T47D (cell line): ENCODE measurements at places on chromosomes 12 and 14.

DNA sequence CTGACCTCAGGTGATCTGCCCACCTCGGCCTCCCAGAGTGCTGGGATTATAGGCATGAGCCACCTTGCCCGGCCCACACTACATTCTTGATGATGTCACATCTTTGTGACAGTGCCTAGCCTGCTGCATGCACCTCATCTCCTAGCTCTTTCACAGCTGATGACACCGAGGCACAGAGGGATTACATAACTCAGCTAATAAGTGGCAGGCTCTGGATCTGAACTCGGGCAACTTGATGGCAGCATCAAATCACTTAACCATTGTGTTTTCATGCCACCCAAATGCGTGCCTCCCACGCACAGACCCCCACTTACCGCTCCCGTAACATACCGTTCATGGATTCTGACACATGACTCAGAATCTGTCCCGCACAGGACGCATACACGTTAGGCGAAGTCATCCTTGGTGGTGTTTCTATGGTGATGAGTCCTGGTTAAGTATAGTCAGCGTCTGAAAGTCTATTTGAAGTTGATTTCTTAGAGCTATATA is 7.4 kb downstream of the TMEM120B start:
- DNase-seq = no peak

- DNase-seq = no peak
Measured at GRCh38 chr14:94632305-94632590, 20.1 kb downstream of the SERPINA3 start.

DNA sequence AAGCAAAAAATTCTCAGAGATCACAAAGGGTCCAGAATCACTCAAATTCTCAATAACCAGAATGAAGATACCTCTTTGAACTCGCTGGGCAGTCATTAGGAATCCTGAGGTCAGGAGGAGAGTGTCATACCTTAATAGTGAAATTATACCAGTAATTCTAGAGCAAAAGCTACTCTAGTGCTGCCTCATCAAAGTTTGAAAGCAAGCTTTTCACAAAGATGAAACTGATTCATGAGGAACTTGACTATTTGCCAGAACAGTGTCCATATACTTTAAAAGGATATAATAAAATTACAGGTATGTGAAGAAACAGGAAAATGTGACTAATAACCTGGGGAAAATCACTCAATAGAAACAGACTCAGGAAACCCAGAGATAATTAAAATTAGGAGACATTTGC is 44.5 kb downstream of the EML5 start:
- no peak for DNase-seq

- DNase-seq = no peak
Measured at GRCh38 chr14:52551205-52551604, 1.1 kb downstream of the TXNDC16 start.

- no peak for DNase-seq
Measured at GRCh38 chr12:4506870-4507269, 31.8 kb upstream of the RAD51AP1 start.

DNA sequence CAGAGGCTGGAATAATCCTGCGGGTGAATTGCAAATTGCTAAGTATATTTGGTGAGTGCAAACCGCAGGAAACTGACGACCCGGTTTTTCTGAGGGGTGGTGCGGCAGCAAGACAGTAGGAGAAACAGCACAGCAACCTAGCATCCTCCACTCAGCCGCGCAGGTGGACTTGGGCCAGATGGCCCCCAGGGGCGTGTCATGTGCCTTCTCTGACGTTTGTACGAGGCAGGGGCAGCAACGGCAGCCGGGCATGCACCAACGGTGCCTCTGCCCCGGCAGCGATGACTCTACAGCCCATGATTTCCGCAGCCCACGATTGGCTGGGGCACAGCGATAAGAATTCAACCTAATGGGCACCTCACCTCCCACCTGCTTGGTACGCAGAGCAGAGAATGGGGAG is 11.1 kb upstream of the CLEC2A start:
- DNase-seq = no peak

GRCh38 chr12:1916371-1917171 is 1.9 kb downstream of the CACNA2D4 start:
- DNase-seq = no peak

DNA sequence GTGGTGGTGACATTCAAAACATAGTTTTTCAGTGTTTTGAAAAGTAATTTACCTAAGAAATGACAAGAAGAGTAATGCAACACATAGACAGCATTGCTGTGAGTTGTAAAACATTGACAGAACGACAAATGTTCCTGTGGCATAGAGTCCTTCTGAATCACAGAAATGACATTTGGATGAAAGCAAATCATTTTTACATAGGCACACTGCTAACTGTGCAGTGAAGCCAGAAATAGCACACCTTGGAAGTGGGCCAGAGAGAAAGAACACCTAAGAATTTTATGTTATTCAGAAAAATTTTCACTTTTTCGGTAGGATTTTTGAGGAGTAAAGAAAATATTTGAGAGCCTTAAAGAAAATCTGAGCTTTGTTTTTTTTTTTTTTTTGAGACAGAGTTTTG is 100.6 kb downstream of the ANO4 start:
- DNase-seq = no peak

GRCh38 chr12:128813392-128813791 is 10.4 kb downstream of the SLC15A4 start:
- no peak for DNase-seq

DNA sequence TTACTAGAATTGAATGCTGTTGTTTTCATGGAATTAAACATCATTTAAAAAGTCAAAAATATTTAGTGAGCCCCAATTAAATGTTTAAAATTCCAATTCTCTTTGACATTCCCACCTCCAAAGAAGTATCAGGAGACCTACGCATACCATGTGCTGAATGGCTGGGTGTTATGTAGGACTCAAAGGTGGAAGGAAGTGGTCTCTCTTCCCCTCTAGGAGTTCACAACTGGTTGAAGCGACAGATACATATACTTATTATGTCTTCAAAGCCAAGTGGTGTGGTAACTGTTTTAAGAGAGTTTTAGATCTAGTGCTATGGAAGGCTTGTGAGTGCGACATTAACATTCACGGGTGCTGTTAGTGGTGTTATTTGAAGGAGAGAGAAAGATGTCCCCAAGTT is 464.0 kb downstream of the ATP23 start:
- no peak for DNase-seq

DNA sequence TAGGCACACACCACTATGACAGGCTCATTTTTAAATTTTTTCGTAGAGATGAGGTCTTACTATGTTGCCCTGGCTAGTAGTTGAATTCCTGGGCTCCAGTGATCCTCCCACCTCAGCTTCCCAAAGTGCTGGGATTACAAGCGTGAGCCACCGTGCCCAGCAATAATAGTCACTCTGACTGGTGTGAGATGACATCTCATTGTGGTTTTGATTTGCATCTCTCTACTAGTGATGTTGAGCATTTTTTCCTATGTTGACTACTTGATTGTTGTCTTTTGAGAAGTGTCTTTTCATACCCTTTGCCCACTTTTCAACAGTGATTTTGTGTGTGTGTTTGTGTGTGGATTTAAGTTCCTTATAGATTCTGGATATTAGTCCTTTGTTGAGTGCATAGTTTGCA is 26.3 kb downstream of the ATP2A2 start:
- peak; percentile 20 for DNase-seq

DNA sequence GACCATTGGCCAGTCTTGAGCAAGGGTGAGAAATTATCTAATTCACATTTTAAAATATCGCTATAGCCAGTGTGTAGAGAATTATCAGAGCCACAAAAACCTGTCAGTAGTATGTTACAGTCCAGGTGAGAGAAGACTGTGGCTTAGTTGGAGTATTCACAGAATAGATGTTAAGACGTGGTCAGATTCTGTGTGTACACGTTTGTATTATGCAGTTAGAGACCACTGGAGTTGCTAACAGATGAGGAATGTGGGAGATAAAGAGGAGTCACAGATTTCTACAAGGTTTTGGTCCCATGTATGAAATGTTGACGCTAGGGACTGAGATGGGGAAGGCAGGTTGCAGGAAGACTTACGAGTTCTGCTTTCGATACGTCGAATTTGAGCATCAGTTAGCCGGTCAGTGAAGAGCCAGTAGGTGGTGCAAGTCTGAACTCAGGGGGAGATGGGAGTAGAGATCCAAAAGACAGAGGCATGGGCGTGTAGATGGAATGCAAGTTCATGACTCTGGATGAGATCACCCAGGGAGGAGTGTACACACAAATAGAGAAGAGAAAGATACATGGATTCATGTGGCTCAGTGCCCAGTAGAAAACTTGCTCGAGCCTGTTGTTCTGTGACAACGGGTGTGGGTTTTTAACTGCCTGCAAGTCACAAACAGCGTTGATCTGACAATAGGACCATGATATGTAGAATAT is 114.8 kb upstream of the FLRT2 start:
- DNase-seq = peak; percentile 73

DNA sequence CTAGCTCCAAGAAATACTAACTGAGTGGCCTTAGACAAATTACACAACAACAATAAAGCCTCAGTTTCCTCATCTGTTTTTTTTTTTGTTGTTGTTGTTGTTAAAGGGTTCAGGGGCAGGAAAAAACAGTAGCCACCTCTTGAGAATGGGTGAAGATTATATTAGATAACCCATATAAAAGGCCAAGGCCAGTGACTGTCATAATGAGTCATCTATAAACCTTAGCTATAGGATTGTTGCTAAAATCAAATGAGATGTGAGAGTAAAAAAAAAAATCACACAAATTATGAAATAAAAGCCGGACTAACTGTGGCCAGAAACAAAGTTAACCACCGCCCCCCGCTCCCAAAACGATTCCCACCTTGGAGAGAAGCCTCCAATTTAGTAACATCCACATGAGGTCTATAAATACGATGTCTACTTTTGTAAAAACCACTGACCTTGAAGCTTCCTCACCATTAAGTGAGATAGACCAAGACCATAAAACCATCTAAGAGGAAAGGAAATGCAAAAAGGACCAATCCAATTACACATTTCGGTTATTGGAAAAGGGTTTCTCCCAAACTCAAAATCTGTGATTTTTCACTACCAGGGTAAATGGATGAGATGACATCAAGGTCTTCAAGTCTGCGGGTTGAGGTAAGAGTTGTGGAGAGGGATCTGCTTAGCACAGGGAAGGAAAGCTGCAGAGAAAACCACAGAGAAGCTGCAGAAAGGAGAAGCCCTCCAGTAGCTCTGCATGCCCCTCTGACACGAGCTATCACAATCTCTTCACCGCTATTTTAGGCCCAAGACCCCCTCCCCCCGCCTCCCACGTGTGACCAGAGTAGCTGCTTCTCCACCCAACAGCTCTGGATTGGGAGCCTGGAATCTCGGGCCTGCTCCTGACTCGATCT is 1.0 kb downstream of the NAA25 start:
- DNase-seq = no peak

GRCh38 chr12:3115078-3115477 is 37.9 kb downstream of the TSPAN9 start:
- DNase-seq = no peak

DNA sequence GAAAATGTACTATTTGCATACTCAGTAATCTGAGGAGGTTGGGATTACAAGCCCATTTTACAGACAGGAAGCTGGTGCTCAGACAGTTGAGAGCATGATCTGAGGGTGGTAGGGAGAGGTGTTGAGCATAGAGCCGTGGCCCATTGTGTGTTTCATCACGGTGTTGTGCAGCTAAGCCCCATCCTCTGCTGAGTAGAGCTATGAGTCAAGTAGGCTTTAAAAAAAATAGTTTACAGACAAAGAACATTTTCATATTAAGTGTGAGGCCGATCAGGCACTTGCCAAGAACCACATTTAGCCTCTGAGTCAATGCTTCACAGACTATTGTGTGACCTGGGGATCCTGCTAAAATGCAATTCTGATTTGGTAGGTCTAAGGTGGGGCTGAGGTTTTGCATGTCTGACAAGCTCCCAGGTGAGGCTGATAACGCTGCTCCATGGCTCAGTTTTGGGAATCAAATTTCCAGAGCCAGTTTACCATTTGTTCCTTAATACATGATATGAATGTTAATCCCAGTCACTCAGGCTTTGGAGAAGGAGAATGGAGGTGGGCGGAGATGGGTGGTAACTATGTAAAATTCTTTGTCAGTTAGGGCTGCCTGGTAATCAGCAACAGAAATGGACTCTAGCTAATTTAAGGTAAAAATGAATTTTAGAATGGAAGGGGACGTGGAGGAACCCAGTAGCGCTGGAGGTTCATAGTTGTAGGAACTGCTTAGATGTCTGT is 22.2 kb downstream of the ZNF664 start:
- no peak for DNase-seq
